Right lobe of liver (tissue), 6 donors: ENCODE measurements at places on chromosomes 13 and 19. TPM values are rescaled to one million over a fixed set of nuclear protein-coding genes. Genes with fewer than 3 reads are reported as not detected.

Gene LRG1
- total RNA-seq, result 1,174 TPM

Gene PSG11
- total RNA-seq, result not detected

Gene ATP4A
- not detected for total RNA-seq

Gene ZNF256
- 1.2 TPM for total RNA-seq

Gene FCAR
- total RNA-seq, result 0.43 TPM

Gene BCAM
- 34.4 TPM for total RNA-seq

Gene KCNJ14
- total RNA-seq, result 0.44 TPM

Gene CPB2
- 623 TPM for total RNA-seq

Gene COQ8B
- total RNA-seq, result 25.8 TPM

DNA sequence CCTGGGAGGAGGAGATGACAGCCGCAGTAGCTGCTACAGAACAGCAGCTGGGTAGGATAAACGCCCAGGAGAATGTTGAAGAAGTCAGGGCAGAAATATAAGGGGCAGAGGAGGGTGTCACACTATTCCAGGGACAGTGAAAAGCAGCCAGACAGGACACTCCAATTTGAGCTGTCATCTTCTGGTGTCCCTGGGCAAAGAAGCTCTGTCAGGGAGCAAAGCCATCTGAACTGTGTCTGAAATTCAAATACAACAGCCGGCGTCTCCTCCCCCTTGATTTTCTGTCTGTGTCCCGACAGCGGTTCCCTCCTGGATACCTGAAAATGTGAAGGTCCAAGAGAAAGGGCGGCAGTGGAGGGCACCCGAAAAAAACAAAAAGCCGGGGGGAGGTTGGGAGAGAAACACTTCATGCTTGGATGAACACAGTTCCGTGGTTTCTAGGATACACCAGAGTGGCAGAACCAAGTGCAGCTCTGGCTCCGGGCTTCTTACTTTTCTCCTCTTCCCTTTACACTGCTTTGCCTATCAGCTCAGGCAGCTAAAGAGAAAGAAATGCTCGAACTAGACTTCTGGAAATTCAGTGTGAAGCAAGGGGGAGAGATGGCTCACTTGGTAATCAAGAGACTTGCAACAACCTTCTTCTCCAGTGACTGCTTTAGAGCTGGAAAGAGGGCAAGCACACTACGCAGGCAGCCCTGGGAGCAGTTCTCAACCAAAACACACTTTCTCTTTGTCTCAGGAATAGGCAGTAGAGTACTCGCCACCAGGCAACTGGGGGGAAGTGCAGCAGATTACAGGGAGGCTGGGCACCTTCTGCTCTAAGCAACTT, 465.6 kb downstream of the ITGBL1 start:
- no peaks in the 10 kb centered on the region for H3K36me3 ChIP-seq
- H3K27me3 ChIP-seq, result peaks cover 5% of the 10 kb centered on the region
- peaks cover 15% of the 10 kb centered on the region for H3K4me1 ChIP-seq
- no peak overlapping the region for H3K27ac ChIP-seq
- DNase-seq, result no peak

DNA sequence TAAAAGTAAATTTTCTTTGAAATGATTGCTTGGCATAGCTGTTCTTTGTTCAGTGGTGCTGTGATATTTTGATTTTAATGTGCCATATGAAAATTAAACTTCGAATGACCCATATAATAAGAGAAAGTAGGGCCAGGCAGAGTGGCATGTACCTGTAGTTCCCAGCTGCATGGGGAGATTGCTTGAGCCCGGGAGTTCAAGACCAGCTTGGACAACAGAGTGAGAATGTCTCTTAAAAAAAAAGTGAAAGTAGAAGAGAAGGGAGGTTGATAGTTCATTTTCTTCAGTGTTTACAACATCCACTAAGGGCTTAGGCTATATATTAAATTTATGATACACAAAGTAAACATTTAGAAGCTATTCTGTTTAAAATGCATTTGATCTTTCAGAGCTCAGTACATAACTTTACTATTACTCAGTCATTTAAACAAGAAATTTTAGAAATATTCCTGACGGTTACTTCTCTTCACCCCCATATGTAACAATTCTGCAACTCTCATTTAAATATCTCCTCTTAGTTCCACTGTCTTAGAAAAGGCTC, 17.2 kb upstream of the RFC3 start:
- DNase-seq, result no peak
- H3K36me3 ChIP-seq, result no peaks in the 10 kb centered on the region
- peak overlapping the region; percentile 24 for H3K4me3 ChIP-seq
- H3K4me1 ChIP-seq, result peaks cover 3% of the 10 kb centered on the region

GRCh38 chr19:38528213-38528755, 89.5 kb downstream of the MAP4K1 start:
- no peak overlapping the region for H3K4me3 ChIP-seq
- H3K4me1 ChIP-seq, result no peaks in the 10 kb centered on the region
- DNase-seq, result no peak
- no peaks in the 10 kb centered on the region for H3K36me3 ChIP-seq
- H3K27me3 ChIP-seq, result no peaks in the 10 kb centered on the region

DNA sequence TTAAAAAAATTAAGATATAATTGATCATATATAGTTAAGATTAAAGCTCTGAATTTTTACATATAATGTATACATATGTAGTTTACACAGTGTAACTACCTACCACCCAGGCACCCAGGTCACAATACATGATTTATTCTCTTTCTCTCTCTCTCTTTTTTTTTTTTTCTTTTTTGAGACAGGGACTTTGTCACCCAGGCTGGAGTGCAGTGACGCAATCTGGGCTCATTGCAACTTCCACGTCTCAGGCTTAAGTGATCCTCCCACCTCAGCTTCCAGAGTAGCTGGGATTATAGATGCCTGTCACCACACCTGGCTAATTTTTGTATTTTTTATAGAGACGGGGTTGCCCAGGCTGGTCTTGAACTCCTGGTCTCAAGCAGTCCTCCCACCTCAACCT, 18.8 kb upstream of the CLASRP start:
- H3K27me3 ChIP-seq, result no peaks in the 10 kb centered on the region
- DNase-seq, result peak; percentile 78
- peaks cover 9% of the 10 kb centered on the region for H3K4me1 ChIP-seq
- H3K4me3 ChIP-seq, result no peak overlapping the region

- peak overlapping the region; percentile 98 for H3K27ac ChIP-seq
- no peaks in the 10 kb centered on the region for H3K27me3 ChIP-seq
- DNase-seq, result no peak
- peaks cover 13% of the 10 kb centered on the region for H3K36me3 ChIP-seq
- H3K4me1 ChIP-seq, result peaks cover 38% of the 10 kb centered on the region
Measured at GRCh38 chr13:80337288-80338081, 3.4 kb downstream of the SPRY2 start.

- H3K27ac ChIP-seq, result peak overlapping the region; percentile 90
- no peaks in the 10 kb centered on the region for H3K36me3 ChIP-seq
- DNase-seq, result no peak
- no peaks in the 10 kb centered on the region for H3K4me1 ChIP-seq
- H3K27me3 ChIP-seq, result no peaks in the 10 kb centered on the region
Measured at GRCh38 chr13:110562036-110562597, 595 bp upstream of the RAB20 start.

- no peak for DNase-seq
- H3K4me3 ChIP-seq, result no peak overlapping the region
- no peak overlapping the region for H3K27ac ChIP-seq
- H3K36me3 ChIP-seq, result no peaks in the 10 kb centered on the region
- H3K27me3 ChIP-seq, result no peaks in the 10 kb centered on the region
Measured at GRCh38 chr13:37067874-37068273, 8.4 kb upstream of the SUPT20H start.

DNA sequence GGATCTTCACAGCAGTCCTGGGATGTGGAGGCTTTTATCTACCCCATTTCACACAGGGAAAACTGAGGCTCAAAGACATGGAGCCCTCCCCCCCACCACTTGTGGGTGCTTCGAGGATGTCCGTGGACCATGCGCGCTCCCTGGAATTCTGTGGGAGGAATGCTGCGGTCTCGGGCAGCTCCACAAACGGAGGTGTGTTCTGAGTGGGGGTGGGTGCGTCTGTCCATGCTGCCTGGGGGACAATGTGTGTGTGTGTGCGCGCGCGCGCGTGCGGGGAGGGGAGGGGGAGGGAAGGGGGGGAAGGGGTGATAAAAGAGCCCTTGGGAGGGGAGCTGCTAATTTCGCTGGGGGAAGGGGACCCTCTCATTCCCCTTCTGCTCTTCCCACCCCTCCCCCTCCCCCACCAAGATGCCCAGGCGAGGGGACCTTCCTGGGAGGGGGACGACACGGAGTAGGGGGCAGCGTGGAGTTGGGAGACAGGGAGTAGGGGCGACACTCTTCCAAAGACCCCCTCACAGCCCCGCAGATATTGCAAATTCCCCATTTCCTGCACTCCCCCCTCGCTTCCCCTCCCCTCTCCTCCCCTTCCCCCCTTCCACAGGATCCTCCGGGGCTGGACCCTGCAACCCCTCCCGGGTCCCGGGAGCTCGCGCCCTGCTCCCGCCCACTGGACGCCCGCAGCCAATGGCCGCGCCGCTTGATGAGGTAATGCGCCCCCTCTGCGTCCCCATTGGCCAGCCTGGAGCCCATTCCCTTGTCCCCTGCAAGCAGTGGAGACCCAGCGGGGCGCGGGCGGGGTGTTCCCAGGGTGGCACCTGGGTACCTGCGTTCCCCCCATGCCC, 18.9 kb upstream of the ZNRF4 start:
- H3K4me3 ChIP-seq, result no peak overlapping the region
- no peaks in the 10 kb centered on the region for H3K27me3 ChIP-seq
- H3K36me3 ChIP-seq, result no peaks in the 10 kb centered on the region
- no peak for DNase-seq
- no peaks in the 10 kb centered on the region for H3K4me1 ChIP-seq
- H3K27ac ChIP-seq, result no peak overlapping the region

DNA sequence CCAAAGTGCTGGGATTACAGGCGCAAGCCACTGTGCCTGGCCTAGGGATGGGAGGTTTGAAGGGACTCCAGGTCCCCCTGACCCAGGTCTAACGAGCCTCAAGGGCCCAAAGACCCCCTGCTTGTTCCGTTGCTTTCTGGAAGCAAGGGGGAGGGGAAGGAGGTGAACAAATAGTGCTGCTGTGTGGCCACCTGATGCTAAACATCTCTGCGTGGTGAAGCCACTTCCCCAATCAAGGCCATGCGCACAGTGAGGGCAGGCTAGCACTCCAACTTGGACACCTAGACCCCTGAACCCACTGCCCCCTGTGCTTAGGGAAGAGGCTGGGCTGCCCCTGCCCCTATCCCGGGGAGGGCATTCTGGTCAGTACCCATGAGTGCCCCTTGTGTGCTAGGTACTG, 24.0 kb downstream of the CARM1 start:
- H3K36me3 ChIP-seq, result no peaks in the 10 kb centered on the region
- no peaks in the 10 kb centered on the region for H3K27me3 ChIP-seq
- DNase-seq, result no peak
- no peaks in the 10 kb centered on the region for H3K4me1 ChIP-seq
- H3K27ac ChIP-seq, result no peak overlapping the region

GRCh38 chr19:53015730-53016129, 2.0 kb downstream of the ERVV-1 start:
- no peak for DNase-seq
- H3K4me3 ChIP-seq, result no peak overlapping the region
- no peaks in the 10 kb centered on the region for H3K4me1 ChIP-seq
- H3K27ac ChIP-seq, result no peak overlapping the region

GRCh38 chr19:3819989-3820388, 33.8 kb upstream of the MATK start:
- no peak overlapping the region for H3K4me3 ChIP-seq
- H3K4me1 ChIP-seq, result no peaks in the 10 kb centered on the region
- H3K27me3 ChIP-seq, result no peaks in the 10 kb centered on the region

DNA sequence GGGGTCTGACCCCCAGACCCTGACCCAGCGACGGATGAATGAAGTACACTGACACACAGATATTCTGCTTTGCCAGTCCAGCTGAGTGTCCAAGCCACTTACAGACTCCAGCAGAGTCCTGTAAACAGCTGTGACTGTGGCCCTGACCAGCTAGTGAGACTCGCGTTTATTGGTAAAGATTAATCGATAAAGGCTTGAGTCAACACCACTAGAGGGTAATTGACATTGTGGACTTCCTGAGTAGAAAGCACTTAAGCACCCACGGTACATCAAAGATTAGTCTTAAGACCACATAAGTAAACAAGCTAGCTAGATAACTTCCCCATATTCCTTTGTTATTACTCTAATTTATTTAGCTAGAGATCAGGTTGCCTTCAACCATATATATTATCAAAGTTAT, 146.0 kb downstream of the OXGR1 start:
- no peak overlapping the region for H3K4me3 ChIP-seq
- H3K27me3 ChIP-seq, result no peaks in the 10 kb centered on the region
- no peaks in the 10 kb centered on the region for H3K4me1 ChIP-seq
- H3K36me3 ChIP-seq, result no peaks in the 10 kb centered on the region
- DNase-seq, result no peak

DNA sequence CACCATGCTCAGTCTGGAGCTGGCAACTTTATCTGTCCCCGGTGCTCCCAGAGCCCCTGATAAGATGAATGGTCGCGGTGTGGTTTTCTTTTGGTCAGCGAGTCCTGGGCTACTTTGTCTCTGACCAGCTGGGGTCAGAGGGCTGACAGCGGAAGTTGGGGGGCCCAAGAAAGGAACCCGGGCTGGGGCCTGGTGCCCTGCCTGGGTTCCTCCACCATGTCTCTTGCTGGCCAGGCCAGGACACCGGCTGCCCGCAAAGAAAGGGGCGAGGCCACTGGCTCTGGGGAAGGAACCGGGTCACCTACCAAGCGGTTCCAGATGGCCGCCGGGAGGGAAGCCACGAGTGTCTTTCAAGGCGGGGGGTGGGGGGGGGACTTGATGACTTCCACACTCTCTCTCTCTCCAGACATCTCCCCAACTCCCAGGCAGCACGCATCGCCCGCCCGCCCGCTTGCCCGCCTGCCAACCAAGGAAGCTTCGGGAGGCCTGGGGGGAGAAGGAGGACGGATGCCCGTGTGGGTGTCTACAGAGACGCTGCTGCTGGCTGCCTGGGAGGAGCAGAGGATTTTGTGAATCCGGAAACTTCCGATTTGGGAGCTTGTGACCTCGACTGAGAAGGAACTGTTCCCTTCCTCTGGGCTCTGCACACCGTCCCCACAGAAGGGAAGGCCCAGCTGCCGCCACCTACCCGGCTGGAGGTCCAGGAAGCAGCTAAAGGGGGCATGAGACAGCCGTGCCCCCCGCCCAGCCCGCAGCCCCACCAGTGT, 1.1 kb downstream of the PIP5K1C start:
- peak overlapping the region; percentile 53 for H3K27ac ChIP-seq
- no peaks in the 10 kb centered on the region for H3K36me3 ChIP-seq
- DNase-seq, result no peak
- H3K4me1 ChIP-seq, result no peaks in the 10 kb centered on the region
- no peaks in the 10 kb centered on the region for H3K27me3 ChIP-seq

- DNase-seq, result no peak
- H3K27me3 ChIP-seq, result no peaks in the 10 kb centered on the region
- H3K36me3 ChIP-seq, result no peaks in the 10 kb centered on the region
- no peaks in the 10 kb centered on the region for H3K4me1 ChIP-seq
- H3K27ac ChIP-seq, result no peak overlapping the region
Measured at GRCh38 chr13:64397701-64398100, 2832.4 kb downstream of the PCDH9 start.

GRCh38 chr13:57724486-57725272, 93.1 kb downstream of the PCDH17 start:
- H3K4me3 ChIP-seq, result no peak overlapping the region
- DNase-seq, result no peak
- no peaks in the 10 kb centered on the region for H3K36me3 ChIP-seq
- H3K27ac ChIP-seq, result no peak overlapping the region
- no peaks in the 10 kb centered on the region for H3K4me1 ChIP-seq

GRCh38 chr13:76735641-76736040, 150.6 kb downstream of the KCTD12 start:
- no peaks in the 10 kb centered on the region for H3K27me3 ChIP-seq
- H3K27ac ChIP-seq, result no peak overlapping the region
- H3K36me3 ChIP-seq, result no peaks in the 10 kb centered on the region
- DNase-seq, result no peak
- no peak overlapping the region for H3K4me3 ChIP-seq
- H3K4me1 ChIP-seq, result no peaks in the 10 kb centered on the region
